Stimulated activated CD4-positive, alpha-beta T cell treated with anti-CD3 and anti-CD28 coated beads, Interleukin-15, amount 100 ng/mL, for 1 hour (primary cell): ENCODE measurements at places on chromosomes 16 and 17.

GRCh38 chr17:75553295-75554110, 28.0 kb downstream of the LLGL2 start:
- DNase-seq = no peak

GRCh38 chr17:34261568-34262337, 6.7 kb downstream of the CCL2 start:
- no peak for DNase-seq

DNA sequence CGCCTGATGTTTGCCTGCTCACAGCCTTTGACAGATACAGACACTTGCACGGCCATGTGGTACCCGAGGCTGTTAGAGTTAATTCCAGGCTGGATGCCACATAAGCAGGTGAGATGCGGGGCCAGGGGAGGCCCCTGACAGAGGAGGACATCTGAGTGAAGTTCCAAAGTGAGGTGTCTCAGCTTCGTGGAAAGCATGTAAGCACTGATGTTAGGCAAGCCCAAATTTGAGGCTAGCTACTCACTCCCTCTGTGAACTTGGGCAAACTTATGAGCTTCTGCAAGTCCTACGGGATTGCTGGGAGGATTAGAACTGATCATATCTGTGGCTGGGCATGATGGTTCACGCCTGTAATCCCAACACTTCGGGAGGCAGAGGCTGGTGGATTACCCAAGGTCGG, 39.3 kb upstream of the MARCHF10 start:
- no peak for DNase-seq

DNA sequence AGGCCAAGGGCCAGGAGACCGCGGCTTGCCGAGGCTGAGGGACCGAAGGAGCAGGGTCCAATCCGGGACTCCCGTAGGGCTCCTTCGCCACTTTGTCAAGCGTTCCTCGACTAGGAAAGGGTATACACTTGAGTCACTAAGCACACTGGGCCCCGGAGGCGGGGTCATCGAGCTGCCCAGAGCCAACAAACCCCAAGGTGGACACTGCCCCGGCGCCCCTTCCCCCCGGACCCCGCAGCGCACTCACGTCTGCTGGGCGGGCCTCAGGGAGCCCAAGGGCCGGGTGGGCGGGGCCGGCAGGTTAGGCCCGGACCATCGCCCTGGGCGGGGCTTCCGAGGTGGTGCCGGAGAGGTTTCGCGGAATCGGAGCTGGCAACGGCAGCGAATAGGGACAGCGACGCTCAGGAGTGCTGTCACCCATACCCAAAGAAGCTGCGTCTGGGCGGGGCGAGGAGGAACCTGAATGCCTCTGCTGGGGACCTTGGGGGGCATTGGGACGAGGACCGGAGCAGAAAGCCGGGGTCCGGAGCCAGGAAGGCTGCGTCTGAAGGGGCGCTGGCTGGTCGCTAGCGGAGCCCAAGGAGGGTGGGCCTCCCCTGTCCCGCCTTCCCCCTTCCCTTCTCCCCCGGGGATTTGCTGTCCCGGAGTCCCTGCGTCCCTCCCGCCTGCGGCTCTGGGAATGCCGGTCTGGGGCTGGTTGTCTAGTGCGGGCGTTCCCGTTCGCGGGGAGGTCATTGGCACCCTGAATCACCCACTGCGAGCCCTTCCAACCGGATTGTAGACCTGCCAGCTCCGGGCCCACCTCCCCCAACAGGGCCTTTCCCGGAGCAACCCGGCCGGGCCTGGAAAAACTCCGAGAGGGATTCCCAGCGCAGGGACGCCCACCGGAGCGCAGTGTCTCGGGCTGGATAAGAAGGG, 118.2 kb upstream of the SMURF2 start:
- DNase-seq = peak; percentile 62

- no peak for DNase-seq
These were observed 15.4 kb upstream of the ERN1 start for GRCh38 chr17:64145375-64145750.

- no peak for DNase-seq
These were observed 4.1 kb downstream of the MGAT5B start for GRCh38 chr17:76872221-76872873.

- no peak for DNase-seq
These were observed 181.5 kb upstream of the GSE1 start for GRCh38 chr16:85431431-85432124.

DNA sequence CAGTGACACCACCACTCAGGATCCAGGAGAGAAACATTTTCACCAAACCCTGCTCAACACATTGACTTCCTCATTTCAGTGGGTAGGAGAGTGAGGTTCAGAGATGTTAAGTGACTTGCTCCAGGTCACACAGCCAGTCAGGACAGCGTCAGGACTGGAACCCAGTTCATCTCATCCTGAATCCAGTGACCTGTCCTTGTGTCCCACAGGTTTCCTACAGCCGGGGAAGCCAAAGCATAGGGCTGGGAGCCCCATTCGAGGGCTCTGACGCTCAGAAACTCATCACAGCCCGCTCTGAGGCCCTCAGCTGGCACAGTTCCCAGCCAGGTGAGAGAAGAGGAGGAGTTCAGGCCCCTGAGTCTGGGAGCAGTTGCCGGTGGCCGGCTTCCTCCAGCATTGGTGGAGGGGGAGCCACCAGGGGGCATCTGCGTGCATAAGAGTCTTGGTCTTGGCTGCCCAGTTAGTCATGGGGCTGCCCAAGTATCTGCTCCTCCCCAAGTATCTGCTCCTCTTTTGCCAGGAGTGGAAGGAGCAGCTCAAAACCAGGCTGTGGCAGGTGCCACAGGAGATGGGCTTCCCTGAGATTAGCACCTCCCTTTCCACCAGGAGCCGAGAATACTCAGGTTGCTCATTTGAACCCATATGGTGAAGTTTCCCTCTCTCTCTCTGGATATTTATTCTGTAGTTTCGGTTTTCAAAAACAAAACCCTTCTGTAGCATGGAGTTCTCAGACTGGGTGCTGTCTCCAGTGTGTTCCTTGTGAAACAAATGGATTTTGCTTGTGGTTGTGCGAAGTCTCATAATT, 56.0 kb downstream of the TNFRSF13B start:
- DNase-seq = no peak

DNA sequence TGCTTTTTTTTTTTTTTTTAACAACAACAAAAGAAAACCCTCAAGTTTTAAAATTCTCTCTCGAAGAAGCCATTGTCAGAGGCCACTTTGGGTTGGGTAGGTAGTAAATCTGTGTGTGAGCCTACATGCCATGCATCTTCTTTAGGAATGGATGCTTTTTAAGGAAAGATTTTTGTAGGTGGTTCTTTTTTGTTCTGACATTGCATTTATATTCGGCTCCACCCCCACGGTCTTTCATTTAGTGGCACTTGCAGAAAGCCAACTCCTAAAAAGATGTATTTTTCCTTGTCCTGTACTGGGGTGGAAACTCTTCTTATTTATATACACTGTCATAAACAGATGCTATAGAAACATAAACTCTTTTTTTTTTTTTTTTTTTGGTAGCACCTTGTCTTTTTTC, 35.1 kb downstream of the KCNJ2 start:
- no peak for DNase-seq

GRCh38 chr17:61371606-61372005, 28.0 kb upstream of the TBX2 start:
- DNase-seq = no peak

DNA sequence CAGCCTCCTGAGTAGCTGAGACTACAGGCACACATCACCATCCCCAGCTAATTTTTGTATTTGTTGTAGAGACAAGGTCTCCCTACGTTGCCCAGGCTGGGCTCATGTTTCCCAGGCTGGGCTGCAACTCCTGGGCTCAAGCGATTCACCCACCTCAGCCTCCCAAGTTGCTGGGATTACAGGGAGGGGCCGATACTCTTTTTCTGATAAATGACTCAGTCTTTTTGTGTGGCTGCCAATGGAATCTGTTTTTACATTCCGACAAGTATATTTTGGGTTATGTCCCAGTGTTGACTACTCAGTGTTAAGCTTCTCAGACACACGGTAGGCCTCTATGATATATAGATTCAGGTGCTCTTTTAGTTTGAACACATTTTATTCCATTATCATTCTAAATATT, 58.1 kb downstream of the SLFN11 start:
- no peak for DNase-seq

DNA sequence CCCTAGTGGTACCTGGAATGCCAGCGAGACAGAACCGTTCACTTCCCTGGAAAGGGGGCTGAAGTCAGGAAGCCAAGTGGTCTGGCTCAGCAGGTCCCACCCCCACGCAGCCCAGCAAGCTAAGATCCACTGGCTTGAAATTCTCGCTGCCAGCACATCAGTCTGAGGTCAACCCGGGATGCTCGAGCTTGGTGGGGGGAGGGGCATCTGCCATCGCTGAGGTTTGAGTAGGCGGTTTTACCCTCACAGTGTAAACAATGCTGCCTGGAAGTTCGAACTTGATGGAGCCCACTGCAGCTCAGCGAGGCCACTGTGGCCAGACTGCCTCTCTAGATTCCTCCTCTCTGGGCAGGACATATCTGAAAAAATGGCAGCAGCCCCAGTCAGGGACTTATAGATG, 464.7 kb upstream of the TOM1L1 start:
- no peak for DNase-seq

DNA sequence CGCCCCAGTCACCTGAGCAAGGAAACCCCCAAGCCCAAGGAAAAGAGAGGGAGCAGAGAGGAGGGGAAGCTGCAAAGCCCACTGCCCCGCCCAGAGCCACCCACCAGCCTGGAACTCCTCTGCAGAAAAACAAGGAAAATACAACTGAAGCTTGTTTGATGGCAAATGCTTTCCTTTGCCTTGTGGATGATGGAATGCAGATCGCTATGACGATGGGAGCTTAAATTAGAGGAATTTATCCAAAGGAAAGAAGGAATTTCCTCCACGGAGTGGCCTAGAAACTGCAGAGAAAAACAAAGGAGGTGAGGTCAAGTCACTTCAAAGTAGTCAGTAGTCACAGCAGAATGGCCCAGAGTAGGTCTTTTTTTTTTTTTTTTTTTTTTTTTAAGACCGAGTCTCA, 31.5 kb upstream of the ASGR2 start:
- DNase-seq = no peak

GRCh38 chr16:64900019-64900418, 221.8 kb downstream of the CDH11 start:
- no peak for DNase-seq

DNA sequence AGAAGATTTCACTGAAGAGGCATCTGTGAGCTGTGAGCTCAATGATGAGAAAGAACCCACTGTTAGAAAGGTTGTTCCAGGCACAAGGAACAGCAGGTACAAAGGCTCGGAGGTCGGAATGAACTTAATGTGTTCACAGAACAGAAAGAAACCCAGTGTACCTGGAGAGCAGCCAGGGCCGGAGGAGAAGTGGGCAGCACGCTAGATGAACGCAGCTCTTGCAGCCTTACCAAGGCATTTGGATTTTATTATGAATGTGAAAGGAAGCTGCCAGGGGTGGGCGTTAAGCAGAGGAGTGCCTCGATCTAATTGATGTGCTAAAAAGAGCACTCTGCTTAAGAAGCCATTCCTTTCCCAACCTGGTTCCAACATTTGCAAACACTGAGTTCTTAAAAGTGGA, 19.0 kb downstream of the EEF2K start:
- DNase-seq = no peak

DNA sequence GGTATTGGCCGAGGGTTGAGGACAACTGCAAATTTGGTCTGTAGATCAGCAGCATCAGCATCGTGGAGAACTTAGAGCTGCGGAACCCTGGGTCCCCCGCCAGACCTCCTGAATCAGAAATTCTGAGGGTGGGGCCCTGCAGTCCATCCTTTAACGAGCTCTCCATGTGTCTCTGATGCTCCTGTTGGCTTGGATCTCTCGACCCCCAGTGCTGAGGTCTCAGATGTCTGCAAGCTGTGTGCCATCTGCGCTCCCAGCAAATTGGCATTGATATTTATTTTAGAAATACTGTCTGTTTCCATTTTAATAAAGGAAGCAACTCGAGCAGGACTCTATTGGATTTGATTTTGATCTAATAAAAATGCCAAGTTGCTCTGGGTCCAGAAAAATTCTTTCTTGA, 250.0 kb downstream of the KATNIP start:
- DNase-seq = no peak

DNA sequence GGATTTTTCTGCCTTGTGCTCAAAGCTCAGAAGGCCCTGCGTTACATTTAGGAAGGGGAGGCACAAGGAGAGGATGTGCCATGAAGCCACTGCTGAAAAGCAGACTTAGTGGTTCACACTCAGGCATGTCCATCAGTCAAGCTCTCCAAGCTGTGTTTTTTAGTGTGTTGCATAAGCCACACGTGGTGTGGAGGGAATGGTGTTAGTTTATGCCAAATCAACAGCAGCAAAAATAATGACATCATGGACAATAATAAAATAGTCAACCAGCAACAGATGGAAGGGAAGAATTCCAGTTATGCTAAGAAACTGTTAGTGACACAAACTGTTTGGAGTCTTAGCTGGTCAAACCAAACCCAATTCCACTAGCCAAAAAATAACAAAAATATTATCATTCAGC, 438.3 kb downstream of the NPIPA7 start:
- no peak for DNase-seq

GRCh38 chr16:50419116-50419515, 50.3 kb upstream of the BRD7 start:
- no peak for DNase-seq

GRCh38 chr16:68744744-68745280, 7.7 kb downstream of the CDH1 start:
- DNase-seq = no peak

DNA sequence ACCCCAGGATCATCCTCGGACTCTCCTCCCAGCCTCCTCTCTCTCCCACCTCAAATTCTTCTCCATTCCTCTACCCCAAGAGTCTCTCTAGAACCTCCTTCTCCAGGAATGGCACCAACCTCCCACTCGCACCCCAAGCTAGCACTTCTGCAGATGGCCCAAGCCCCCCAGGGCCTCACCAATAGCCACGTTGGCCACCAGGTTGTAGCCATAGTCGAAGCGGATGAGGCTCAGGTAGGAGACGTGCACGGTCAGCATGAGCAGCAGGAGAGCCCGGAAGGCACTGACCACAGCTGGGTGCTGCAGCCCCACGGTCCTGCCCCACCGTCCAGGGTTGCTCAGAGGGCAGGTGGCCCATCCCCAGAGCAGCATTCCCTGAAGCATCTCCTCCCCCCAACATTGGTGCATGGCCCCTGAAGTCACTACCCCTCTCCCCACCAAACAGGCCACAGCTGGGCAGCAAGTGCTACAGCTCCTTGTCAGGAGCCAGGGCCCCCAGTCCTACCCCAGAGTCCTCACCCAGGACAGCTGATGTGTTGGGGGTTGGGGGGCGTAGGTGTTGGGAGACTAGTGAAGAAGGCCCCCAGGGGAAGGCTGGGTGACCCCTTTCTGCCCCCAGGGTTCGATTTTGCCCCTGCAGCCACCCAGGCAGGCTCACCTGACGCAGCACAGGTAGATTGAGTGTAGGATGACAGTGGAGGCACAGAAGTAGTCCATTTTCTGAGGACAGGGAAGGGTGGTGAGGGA, 5.3 kb downstream of the PNMT start:
- DNase-seq = no peak

- DNase-seq = no peak
These were observed 380 bp downstream of the HS3ST3A1 start for GRCh38 chr17:13601322-13601775.

GRCh38 chr17:77959926-77960521, 1.5 kb downstream of the TNRC6C start:
- DNase-seq = no peak

GRCh38 chr17:39360537-39360936, 40.9 kb downstream of the FBXL20 start:
- DNase-seq = no peak
